ENCODE measurements at places on chromosomes 3 and 15.

DNA sequence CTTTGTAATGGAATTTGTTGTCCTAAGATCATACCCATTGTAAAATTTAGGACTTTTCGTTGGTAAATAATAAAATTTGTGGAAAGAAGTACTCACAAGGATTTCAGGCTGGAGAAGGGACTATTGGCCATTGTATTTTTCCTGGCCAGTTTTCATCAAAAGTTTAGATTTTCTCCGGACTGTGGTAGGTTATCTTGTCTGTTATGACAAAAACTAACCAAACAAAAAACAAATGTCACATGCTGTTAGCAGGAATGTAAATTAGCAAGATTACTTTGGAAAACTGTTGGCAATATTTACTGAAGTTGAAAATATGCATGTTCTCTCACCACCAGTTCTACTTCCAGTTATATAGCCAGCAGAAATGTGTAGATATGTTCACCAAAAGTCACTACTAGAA lies 27.8 kb downstream of the PDE8A start:
- H3K27me3 ChIP-seq, result no peaks in the 10 kb centered on the region
- H3K4me3 ChIP-seq, result no peak overlapping the region
- no peaks in the 10 kb centered on the region for H3K36me3 ChIP-seq

GRCh38 chr15:70253461-70254156 lies 155.9 kb upstream of the TLE3 start:
- no peaks in the 10 kb centered on the region for H3K27me3 ChIP-seq
- no peak for DNase-seq
- no peak overlapping the region for H3K4me3 ChIP-seq
- peaks cover 22% of the 10 kb centered on the region for H3K4me1 ChIP-seq
- no peaks in the 10 kb centered on the region for H3K36me3 ChIP-seq
- no peak overlapping the region for H3K27ac ChIP-seq

DNA sequence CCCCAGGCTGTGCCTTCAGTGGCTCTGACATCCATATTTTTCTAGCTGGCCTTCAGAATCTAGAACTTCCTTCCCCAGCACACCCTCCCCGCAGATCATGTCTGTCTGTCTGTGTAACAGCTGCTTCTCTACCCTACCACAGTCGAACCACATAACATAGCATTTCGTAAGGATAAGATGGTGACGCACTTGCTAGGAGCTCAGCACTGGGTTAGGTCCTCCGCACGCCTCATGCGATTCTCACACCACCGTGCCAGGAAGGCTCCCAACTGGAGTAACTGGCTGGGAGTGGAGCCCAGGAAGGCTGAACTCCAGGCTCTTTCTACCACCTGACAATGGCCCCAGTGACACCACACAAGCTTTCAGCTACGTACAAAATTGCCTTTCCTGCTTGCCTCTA lies 168.6 kb downstream of the STT3B start:
- no peak overlapping the region for H3K4me3 ChIP-seq
- no peaks in the 10 kb centered on the region for H3K4me1 ChIP-seq
- no peaks in the 10 kb centered on the region for H3K36me3 ChIP-seq
- DNase-seq, result no peak
- no peak overlapping the region for H3K27ac ChIP-seq

GRCh38 chr3:171770689-171771620 lies 39.3 kb downstream of the PLD1 start:
- no peaks in the 10 kb centered on the region for H3K36me3 ChIP-seq
- H3K4me3 ChIP-seq, result no peak overlapping the region
- H3K27ac ChIP-seq, result no peak overlapping the region
- H3K27me3 ChIP-seq, result no peaks in the 10 kb centered on the region
- no peak for DNase-seq

DNA sequence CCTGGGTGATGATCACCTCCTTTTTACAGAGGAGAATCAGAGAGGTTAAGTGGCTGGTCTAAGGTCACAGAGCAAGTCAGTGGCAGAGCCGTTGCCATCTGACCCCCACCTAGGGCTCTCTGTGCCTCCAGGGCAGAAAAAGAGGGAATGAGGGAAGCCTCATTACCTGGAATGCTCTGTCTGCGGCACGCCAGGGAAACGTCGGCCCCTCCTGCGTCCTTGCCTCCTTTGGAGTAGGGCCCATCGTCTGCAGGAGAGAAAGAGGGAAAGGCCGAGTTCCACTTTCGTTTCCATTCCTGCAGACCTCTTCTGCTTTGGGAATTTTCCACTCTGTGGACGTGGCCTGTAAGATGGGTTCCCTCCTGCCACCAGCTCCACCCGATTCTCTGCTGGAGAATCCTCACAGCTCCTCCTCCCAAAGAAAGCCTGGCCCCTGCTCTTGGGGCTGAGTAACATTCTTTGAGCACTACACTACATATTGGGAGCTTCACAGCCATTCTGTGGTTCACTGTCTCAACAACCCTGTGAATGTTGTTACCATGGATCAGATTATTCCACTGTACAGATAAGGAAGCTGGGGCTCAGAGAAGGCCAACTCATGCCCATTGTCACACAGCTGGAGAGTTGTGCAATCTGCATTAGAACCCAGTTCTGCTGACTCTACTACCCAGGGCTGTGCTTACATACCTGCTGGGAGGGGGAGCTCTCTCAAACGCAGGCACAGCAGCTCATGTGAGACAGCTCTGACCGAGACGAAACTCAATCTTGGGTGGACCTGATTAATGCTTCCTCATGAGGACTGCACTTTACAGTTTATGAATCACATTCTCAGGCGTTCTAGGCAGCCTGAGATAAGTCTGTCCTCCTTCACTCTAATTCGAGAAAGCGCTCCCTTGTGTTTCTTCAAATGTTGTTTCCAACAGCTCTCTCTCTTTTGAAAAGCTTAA lies 14.2 kb downstream of the GRIP2 start:
- no peak for DNase-seq
- H3K27ac ChIP-seq, result no peak overlapping the region
- no peaks in the 10 kb centered on the region for H3K4me1 ChIP-seq
- H3K27me3 ChIP-seq, result no peaks in the 10 kb centered on the region
- H3K36me3 ChIP-seq, result no peaks in the 10 kb centered on the region

GRCh38 chr15:65087411-65087810 lies 10.9 kb downstream of the KBTBD13 start:
- no peak overlapping the region for H3K27ac ChIP-seq
- no peaks in the 10 kb centered on the region for H3K36me3 ChIP-seq
- no peak for DNase-seq
- H3K4me3 ChIP-seq, result no peak overlapping the region
- no peaks in the 10 kb centered on the region for H3K27me3 ChIP-seq
- peaks cover 3% of the 10 kb centered on the region for H3K4me1 ChIP-seq

DNA sequence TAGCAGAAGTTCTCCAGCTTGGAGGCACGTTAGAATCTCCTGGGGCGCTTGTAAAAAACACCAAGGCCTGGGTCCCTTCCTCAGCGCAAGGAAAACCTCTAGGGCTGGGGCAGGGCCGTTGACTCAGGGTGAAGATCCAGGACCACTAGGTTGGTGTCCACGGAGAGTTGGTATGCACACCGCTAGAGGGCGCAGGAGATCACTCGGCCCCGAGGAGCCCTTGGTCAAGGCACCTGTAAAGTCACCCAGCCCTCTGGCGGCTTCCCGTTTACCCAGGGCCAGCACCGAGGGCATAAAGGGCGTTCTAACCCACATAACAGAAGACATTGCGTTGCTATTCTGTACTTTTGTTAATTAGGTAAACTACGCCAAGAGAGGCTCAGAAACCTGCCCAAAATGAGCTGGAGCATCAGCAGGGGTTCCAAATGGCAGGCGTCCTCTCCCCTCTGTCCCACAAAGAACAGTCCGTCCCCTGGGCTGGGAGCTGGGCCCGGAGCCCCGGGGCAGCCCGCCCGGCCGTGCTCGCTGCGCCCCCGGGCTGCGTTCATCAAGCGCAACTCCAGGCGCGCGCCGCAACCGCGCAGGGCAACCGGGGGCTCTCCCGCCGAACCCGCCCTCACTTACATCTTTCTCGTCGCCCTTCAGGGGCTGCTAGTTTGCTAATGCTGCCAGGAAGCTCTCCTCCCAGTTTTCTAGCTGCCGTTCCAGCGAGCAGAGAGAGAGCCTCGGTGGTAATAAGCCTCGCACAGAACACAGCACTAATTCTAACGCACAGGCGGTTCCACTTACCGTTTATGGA lies 332.1 kb downstream of the ARRDC4 start:
- no peak overlapping the region for H3K27ac ChIP-seq
- H3K27me3 ChIP-seq, result peaks cover 10% of the 10 kb centered on the region

- H3K27ac ChIP-seq, result no peak overlapping the region
- no peaks in the 10 kb centered on the region for H3K27me3 ChIP-seq
- no peak overlapping the region for H3K4me3 ChIP-seq
- H3K4me1 ChIP-seq, result no peaks in the 10 kb centered on the region
- H3K36me3 ChIP-seq, result no peaks in the 10 kb centered on the region
- DNase-seq, result no peak
These were observed 257.4 kb upstream of the ADAMTS9 start for GRCh38 chr3:64945171-64945729.

- H3K36me3 ChIP-seq, result no peaks in the 10 kb centered on the region
- H3K4me1 ChIP-seq, result no peaks in the 10 kb centered on the region
- H3K27ac ChIP-seq, result no peak overlapping the region
- H3K27me3 ChIP-seq, result peaks cover 17% of the 10 kb centered on the region
These were observed 376.2 kb upstream of the RORA start for GRCh38 chr15:61605343-61605742.

- H3K4me1 ChIP-seq, result no peaks in the 10 kb centered on the region
- DNase-seq, result no peak
- H3K27ac ChIP-seq, result no peak overlapping the region
- H3K4me3 ChIP-seq, result no peak overlapping the region
- H3K27me3 ChIP-seq, result no peaks in the 10 kb centered on the region
These were observed 424.3 kb upstream of the TPRG1 start for GRCh38 chr3:188747489-188747888.

GRCh38 chr3:21310161-21310560 lies 440.8 kb downstream of the ZNF385D start:
- H3K4me3 ChIP-seq, result no peak overlapping the region
- H3K36me3 ChIP-seq, result no peaks in the 10 kb centered on the region
- H3K27me3 ChIP-seq, result no peaks in the 10 kb centered on the region
- H3K27ac ChIP-seq, result no peak overlapping the region
- H3K4me1 ChIP-seq, result no peaks in the 10 kb centered on the region
- DNase-seq, result no peak

- no peak overlapping the region for H3K27ac ChIP-seq
- no peaks in the 10 kb centered on the region for H3K27me3 ChIP-seq
- H3K4me1 ChIP-seq, result no peaks in the 10 kb centered on the region
- no peak for DNase-seq
These were observed 177.9 kb downstream of the ARPP21 start for GRCh38 chr3:35817216-35817615.

DNA sequence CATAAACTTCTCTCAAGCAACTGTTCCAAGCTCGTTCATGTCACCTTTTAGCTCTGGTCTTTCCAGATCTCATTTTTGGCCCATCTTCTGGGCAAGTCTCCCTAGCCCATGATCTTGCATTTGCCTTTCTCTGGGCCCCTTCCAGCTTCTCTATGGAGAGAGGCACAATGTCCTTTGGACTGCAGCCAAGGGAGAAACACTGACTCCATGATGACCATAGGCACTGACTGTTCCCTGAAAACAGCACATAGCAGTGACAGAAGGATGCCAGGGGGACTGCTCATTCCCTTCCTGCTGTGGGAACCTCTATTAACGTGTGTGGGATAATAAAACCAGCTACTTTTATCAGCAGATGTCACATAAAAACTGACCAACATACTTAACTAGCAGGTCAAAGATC lies 60.3 kb downstream of the STRIT1 start:
- no peak for DNase-seq
- no peak overlapping the region for H3K4me3 ChIP-seq
- no peaks in the 10 kb centered on the region for H3K4me1 ChIP-seq

DNA sequence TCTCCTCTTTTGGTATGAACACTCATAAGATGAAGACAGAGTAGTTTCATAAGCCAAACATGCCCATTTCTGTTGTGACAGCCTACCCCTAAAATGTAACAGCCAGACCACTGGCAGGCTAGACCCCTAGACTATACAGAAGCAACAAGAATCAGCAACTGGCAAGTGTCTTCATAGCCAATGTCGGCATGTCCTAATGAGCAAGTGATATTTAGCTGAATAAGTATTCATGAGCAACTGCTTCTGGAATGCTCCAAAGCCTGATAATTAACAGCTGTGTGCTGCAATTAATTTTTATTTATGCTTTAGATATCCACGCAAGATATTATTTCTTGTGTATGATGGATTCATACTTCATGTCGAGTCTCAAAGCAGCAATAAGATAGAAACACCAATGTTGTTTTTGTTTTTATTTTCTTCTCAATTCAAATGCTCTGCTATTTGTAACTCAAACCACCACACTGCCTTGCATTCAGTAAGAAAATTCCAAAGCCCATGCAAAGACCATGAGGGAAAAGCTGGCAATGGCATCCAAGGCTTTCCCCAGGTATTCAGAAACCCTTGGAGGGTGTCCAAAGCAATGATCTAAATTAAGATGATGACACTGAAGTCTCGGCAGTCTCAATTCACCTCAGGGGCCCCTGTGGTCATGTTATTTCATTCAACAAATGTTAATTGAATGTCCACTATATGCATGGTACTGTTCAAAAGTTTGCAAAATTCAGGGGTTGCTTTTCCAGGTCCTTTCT lies 167.7 kb upstream of the NECTIN3 start:
- H3K27ac ChIP-seq, result no peak overlapping the region
- no peaks in the 10 kb centered on the region for H3K4me1 ChIP-seq
- no peaks in the 10 kb centered on the region for H3K27me3 ChIP-seq
- H3K36me3 ChIP-seq, result no peaks in the 10 kb centered on the region
- no peak overlapping the region for H3K4me3 ChIP-seq

All from CD4-positive, alpha-beta T cell (primary cell).